Activated CD4-positive, alpha-beta T cell treated with anti-CD3 and anti-CD28 coated beads for 48 hours (primary cell): ENCODE measurements at places on chromosomes 6 and 20.

DNA sequence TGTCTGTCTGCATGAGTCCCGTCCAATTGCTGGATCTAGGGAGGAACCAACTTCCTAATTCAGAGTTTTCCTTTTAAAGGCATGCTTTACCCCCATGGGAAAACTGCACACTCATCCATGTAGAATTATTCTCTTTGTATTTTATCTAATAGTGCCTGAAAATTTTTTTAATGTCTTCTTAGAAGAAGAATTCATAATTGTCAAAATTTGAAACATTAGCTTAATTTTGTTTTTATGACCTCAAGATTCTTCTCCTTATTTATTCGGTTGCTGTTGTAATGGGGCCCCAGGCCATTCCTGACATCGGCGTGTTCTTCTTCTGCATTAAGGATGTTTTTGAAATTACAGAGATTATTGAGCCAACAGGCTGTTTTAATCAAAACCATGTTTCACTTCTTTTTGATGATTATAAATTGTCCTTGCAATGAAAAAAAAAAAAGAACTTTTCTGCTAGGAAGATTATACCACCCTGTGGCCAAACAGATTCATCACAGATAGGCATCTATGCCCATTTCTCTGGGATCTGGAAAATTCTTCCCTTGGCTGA is 100.3 kb downstream of the ZNF217 start:
- no peak for DNase-seq

- DNase-seq, result no peak
Observed at GRCh38 chr6:147970970-147971369, 371.7 kb upstream of the SASH1 start.

DNA sequence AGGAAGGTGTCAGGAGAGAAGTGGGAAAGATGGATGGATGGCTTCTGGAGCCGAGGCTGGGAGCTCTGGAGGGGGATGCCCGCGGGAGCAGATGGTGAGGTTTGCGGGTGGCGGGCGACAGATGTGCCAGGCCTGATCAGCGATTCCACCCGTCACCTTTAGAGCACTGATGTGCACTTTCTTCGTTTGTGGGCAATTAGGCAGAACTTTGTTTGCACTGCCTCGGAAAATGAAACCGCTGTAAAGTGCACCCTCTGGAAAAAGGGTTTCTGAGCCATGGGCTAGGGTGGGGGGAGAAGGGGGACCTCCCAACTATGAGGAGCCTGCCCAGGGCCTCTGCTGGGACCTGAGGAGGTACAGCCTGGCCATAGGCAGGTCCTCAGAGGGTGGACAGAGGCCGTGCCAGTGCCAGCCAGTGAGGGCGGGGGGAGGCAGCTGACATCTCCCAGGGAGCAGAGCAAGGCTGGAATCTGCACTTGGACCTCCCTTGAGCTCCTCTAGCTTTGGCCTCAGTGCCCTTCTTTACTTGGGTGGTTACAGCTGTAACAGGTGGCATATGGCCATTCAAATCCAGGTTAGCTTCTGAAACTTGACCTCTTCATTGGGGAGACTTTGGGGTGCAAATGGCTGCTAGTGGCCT is 58.7 kb downstream of the CD40 start:
- DNase-seq, result no peak

DNA sequence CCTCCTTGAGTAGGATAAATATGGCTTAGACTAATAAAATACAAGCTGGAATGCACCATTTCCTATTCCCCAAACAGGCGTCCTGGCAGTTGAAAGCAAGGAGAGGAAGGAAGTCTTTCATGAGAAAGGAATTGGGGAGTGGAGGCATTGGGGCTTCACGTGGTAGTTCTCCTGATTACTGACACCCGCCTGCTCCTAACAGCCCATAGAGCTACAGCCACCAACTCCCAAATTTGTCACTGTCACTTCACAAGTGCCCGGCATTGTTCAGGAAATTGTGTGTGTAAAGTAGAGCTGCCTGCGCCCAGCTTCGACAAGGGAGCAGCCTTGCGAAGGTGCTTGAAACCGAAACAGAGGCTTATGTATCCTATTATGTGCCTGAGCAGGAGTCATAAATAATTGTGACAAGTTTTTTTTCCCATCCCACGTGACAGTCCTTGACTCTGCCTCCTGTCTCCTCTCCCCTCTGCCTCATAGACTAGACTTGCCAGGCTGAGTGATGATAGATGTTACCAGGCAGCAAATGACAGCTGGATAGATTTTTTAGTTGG is 301.7 kb upstream of the ZFP64 start:
- peak; percentile 28 for DNase-seq

DNA sequence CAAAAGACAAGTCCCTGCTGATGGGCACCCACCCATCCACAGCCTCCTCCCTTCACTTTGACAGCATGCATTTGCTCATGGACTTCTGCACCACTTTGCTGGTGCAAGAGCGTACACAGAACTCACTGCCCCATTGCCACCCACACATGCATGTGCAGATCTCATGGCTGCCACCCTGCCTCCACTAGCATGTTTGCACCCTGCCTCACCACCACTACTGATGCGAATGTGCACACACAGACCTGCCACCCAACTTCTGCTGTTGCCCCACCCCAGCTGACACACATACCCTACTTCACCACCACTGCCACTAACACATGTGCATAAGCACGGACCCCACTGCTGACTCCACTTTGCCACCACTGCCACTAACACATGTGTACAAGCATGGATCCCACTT is 64.9 kb upstream of the EYS start:
- DNase-seq, result no peak

DNA sequence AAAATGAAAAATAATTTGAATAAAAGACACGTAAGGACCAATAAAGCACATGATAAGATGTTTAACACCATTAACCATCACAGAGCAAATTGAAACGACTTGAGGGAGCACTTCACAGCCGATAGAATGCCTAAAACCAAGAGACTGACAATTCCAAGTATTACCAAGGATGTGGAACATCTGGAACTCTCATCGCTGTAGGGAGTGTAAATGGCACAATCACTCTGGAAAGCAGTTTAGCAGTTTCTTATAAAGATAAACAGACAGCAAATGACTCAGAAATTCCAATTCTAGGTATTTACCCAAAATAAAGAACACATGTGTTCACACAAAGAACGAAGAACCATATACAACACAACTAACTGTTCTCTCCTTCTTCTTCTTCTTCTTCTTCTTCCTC is 8.5 kb upstream of the UBD start:
- DNase-seq, result no peak

DNA sequence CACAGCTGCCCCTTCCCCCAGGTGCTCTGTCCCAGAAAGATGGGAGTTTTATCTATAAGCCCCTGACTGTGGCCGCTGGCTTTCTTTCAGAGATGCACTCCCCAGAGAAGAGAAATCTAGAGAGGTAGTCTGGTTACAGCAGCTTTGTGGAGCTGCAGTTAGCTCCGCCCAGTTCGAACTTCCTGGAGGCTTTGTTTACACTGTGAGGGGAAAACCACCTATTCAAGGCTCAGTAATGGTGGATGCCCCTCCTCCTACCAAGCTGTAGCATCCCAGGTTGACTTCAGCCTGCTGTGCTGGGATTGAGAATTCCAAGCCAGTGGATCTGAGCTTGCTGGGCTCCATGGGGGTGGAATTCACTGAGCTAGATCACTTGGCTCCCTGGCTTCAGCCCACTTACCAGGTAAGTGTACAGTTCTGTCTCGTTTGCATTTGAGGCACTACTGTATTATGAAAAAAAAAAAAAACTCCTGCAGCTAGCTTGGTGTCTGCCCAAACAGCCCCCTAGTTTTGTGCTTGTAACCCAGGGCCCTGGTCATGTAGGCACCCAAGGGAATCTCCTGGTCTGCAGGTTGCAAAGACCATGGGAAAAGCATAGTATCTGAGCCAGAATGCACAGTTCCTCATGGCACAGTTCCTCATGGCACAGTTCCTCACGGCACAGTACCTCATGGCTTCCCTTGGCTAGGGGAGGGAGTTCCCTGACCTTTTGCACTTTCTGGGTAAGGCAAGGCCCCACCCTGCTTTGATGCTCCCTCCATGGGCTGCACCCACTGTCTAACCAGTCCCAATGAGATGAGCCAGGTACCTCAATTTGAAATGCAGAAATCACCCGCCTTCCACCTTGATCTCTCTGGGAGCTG is 275.0 kb downstream of the CENPW start:
- DNase-seq, result no peak

DNA sequence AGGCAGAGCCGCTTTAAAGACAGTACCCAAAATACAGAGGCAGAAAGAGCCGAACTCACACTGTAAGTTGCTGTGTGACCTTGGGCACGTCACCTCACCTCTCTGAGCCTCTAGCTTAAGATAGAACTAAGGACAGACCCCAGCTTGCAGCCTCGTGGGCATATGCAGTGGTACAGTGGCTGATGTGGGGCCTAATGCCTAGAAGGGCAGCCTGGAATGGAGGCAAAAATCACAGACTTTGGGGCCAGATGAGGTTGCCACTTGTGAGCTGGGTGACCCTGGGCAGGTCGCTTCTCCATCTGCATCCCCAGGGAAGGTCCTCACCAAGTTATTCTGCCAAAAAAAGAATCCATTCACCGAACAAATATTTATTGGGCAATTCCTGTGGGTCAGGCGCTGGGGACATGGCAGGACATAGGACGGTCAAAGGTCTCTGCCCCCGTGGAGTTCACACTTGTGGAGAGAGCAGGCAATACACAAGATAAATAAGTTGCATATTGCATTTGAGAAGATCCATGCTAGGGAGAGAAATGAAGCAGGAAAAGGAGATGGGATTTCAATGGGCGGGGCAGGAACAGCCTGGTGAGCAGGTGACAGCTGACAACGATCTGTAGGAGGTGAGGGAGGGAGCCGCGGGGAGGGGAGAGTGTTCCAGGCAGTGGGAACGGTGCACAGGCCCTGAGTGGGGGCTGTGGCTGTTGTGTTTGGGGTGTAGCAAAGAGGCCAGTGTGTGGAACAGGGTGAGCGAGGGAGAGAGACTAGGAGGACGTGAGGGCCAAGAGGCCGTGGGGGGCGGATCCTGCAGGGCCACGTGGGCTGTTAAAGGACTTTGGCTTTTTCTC is 115.2 kb downstream of the CEBPB start:
- DNase-seq, result no peak

DNA sequence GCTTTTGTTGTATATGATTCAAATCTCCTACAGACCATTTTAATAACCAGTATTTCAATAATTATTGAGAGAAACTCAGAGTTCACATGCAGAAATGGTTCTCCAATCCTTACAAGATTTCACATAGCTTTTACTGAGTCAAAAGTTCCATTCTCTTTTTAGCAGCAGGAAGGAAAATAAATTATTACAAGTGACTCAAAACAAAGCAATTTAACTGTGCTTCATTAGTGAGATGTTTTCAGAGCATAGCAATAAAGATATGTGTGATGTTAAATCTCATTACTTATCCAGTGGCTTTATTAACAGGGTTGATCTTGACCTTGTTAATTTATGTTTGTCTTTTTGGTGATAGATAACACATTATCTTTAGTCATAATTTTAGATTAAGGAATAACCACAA is 22.0 kb downstream of the KIF13A start:
- no peak for DNase-seq

GRCh38 chr6:42556462-42556861 is 7.4 kb upstream of the UBR2 start:
- no peak for DNase-seq

DNA sequence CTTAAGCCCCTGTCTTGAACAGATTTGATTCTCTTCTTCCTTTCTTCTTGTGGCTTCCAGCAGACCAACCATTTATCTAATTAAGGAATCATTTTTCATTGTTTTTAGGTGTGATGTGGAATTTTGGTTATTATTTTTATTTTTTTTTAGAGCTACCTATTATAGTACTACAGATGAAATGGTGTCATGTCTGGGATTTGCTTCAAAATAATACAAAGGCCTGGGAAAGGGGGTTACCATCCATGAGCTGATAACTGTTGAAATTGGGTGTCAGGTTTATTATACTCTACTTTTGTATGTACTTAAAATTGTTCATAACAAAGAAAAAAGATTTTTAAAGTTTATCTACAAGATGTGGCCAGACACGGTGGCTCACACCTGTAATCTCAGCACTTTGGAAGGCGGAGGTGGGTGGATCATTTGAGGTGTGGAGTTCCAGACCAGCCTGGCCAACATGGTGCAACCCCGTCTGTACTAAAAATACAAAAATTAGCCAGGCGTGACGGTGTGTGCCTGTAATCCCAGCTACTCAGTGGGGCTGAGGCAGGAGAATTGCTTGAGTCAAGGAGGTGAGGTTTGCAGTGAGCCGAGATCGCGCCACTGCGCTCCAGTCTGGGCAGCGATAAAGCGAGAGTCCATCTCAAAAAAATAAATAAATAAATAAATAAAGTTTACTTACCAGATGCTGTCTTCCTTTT is 561 bp downstream of the IL22RA2 start:
- DNase-seq, result no peak

DNA sequence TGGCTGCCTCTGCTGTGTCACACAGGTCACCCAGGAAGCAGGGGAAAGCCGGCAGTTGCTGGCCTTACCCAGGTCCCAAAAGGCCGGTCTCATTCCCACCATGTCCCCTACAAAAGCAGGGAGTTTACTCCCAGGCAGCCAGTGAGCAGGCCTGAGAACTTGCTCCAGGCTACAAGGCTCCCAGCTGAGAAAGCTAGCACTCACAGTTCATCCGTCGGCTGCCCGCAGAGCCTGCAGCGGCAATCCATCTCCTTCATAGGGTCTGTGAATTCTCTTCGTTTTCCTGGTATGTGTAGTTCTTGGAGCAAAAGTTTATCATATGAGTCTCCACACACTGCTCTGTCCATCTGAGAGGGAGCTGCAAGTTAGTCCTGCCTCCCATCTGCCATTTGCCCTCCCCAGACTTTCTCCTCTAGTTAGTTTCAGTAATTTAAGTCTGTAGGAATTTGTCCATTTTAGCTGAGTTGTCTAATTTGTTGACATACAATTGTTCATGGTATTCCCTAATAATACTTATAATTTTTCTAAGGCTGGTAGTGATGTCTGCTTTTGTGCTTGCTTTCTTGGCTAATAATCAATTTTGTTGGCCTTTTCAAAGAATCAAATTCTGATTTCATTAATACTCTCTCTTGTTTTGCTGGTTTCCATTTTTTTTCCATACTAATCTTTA is 135.6 kb downstream of the MAP3K4 start:
- no peak for DNase-seq
